ENCODE measurements at places on chromosomes 4 and X. TPM values are rescaled to one million over a fixed set of nuclear protein-coding genes. Genes with fewer than 3 reads are reported as not detected.

DNA sequence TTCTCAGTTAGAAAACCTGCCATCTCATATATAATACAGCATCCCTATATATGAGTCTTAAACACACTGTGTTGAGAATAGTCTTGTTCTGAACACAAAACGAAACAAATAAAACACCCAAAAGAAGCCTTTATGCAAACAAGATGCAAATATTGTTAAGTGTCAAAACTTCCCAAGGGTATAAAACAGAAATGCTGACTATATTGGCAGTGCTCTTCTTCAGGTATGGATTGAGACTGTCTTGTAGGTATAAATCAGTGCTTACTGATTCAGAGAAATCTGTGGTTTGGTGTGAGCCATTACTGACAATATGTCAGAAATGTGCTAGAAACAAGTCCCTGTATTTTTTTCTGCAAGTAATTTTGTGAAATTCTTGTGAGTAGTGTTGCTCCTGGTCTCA is 82.8 kb upstream of the CTSO start:
- DNase-seq: no peak

GRCh38 chr4:140135529-140136088 is 18.4 kb downstream of the MAML3 start:
- DNase-seq: peak; percentile 17

GRCh38 chr4:53905941-53906377 is 158.4 kb downstream of the CHIC2 start:
- peak; percentile 64 for DNase-seq

GRCh38 chr4:40349561-40350198 is 14.5 kb downstream of the CHRNA9 start:
- DNase-seq: peak; percentile 42

DNA sequence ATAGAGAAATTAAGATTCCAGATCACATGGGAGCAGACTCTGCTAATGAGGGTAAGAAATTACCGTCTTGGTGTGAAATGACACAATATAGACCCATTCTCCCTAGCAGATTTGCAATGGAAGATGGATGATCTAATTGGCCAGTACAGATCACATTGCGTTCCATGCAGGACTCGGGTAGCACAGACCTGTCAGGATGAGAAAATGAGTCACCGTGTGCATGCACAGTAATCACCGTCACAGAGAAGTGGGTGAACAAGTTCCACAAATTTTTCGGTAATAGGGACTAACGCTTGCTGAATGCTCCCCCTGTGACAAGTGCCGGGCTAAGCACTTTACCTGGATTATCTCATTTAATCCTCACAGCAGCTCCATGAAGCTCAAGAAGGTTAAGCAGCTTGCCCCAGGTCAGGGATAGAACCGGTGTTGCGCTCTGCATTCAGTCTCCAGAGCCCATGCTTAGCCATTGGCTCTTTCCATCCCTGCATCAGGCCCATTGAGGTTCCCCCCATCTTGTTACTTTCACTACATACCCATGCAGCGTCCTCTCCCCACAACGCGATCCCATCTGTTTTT is 375.6 kb downstream of the FBXW7 start:
- DNase-seq: peak; percentile 27

Gene VGLL1
- 5.3 TPM for total RNA-seq
